Gastroesophageal sphincter (tissue), 4 donors: ENCODE measurements at places on chromosomes 2 and 18. TPM values are rescaled to one million over a fixed set of nuclear protein-coding genes. Genes with fewer than 3 reads are reported as not detected.
A peak's percentile ranks its signal among the peaks of the same experiment; 100 is the strongest.

Gene ABCG5
- total RNA-seq: not detected

Gene ANAPC1
- total RNA-seq: 34.5 TPM

Gene CIDEA
- total RNA-seq: 0.31 TPM

Gene PLEKHH2
- total RNA-seq: 37.4 TPM

Gene ACVR1C
- 0.08 TPM for total RNA-seq

Gene NCKAP5
- 0.57 TPM for total RNA-seq

Gene MAP3K19
- not detected for total RNA-seq

Gene PPP1R1C
- not detected for total RNA-seq

Gene DPP4
- total RNA-seq: 6.7 TPM

Gene ANKRD30B
- not detected for total RNA-seq

Gene DNAJC5G
- total RNA-seq: not detected

GRCh38 chr2:158926478-158926948 lies 41.9 kb upstream of the TANC1 start:
- no peak for ATAC-seq

- ATAC-seq: no peak
Measured at GRCh38 chr18:58761970-58762780, 90.9 kb downstream of the MALT1 start.

GRCh38 chr18:22601481-22601880 lies 183.8 kb upstream of the CTAGE1 start:
- no peak for ATAC-seq

DNA sequence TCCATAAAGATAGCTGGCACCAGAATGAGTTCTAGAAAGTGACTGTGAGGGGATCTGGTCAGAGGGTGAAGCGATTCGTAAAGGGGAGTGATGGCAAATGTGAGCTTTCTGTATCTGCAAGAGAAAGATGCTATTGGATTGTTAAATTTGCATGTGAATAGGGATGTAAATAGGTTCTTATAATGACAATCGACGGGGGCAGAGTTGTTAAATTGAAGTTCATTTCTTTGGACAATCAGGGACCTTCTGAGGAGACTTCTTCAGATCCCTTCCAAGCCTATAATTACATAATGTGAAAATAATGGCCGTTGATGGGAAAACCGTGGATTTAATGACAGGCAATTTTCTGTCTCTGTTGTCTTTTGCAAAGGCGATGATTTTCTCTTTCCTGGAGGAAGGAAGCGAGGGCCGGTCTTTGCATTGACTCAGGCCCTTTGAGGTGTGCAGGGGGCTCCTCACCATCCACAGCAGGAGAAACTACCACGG lies 52.2 kb upstream of the TMEM18 start:
- no peak for ATAC-seq

GRCh38 chr2:42547014-42547413 lies 21.4 kb upstream of the MTA3 start:
- no peak for ATAC-seq

- ATAC-seq: no peak
Measured at GRCh38 chr2:207926989-207927300, 98.4 kb downstream of the PLEKHM3 start.

DNA sequence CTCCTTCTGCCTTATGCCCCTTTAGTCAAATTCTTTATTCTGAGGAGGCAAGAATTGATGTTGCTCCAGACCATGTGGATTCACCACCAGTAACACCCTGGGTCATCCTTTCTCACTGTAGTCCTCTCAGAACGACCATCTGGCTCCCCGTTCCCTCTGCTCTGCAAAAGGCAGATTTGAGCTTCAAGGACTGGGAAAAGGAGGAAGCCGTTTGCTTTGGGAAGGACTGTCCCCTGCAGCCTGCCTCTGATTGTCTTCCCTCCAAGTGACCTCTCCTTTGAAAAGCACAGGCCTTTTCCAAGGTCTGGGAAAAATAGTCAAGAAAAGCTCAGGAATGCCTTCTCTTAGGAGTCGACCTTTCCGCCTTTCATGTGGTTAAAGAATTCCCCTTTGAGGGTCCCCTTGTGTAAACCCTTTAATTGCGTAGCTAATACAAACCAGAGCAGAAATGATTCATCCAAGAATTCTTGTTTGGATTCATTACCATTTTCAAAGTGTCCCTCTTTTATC lies 130.1 kb upstream of the COPS8 start:
- ATAC-seq: no peak

GRCh38 chr2:43486603-43487002 lies 109.2 kb downstream of the THADA start:
- ATAC-seq: peak; percentile 65

DNA sequence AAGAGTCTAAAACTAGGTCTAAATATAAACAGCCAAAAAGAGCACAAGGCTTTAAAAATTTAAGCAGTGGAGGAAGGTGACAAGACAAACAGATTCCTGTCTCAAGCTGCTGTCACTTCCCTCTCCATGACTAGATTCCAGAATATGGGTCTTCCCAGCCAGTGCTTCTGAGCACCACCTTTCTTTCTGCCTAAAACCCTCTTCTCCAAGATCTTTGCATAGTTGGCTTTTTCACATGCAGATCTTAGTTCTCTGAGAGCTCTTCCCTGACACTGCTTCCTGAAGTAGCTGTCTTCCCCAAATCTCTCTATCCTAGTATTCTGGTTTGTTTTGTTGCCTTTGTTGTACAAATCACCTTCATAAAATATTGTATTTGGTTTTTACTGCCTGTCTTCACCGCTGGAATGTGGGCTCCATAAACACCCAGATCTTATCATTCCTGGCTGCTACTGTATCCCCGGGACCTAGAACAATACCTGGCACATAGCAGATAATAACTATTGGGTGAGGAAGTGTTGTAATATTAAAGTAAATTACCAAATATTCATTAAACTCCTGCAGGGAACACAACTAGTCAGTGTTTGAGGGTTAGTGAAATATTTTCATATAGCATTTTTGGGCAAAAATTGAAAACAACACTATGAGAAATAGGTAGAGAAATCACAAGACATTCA lies 150.2 kb downstream of the CCDC85A start:
- ATAC-seq: no peak

DNA sequence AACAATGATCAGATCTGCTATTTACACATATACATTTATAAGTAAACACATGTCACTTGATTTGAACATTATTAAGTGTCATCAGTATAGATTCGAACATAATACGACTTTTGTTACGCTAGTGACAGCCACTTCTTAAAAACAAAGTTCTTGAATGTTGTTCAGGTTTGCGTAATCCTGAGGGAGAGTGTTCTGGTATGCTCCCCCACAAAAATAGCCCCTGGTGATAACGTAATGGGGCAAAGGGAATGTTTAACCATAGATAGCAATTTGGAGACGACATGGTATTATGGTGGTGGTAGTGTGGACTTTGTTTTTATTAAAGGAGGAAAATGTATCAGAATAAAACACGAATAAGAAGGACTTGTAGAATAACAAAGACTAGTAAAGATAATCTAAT lies 90.6 kb downstream of the PLEKHM3 start:
- no peak for ATAC-seq

DNA sequence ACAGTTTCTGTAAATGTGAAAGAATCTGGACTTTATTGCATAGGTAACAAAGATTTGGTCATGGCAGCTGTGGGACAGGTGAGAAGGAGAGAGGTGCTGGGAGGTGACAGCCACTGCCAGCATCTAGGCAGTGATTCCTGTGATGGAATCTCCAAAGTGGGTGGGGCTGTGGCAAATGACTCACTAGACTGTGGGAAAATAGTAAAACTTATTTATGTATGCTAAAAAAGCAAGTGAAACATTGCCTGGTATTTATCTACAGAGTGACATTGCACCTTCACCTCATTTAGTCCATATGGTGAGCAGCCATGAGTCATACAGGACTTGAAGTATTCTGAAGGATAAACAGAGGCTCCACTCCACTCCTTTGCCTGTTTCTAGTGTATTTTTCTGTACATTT lies 145.3 kb upstream of the MEX3C start:
- ATAC-seq: no peak

DNA sequence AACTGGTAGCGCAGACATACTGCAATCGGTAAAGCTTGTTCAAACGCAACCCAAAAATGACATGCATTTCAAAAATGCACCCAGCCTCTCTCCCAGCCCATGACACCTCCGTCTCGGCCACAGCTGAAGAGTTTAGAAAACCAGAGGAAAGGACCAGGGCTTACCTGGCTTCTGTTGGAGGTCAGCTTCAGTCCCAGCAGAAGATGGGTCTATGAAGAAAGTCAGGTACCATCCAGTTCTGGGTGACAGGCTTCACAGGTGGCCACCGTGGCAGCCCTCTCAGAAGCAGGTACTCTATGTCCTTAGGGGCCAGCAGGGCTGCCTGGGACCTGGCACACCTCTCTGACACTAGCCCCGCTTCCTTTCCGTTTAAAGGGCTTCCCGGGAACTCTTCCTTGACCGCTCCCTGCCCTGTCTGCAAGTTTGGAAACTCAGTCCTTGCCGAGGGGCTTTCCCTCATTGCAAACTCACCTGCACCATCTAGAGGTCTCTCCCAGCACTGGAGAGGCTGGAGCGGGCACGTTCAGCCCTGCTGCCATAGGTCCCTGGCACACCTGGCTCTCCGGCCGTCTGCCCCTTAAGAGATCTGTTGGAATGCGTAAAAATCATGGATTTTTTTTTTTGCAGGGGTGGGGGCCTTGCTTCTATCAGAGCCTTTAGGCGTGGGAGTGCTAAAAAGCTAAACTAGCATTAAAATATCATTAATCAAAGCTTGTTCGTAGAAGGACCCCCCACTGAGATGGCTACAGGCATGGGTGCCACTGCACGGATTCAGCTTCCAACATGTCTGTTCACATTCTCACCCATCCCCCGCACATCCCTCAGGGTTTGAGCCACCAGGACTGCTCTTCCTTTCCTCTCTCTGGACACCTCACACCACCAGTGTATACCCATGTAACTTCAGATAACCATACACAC lies at the start of gene EDAR:
TSS of gene EDAR (minus strand) at position 425 of the 918 bp plus-strand sequence. CDS start 58,206 bp downstream, outside the sequence.
- peak; percentile 39 for ATAC-seq

- no peak for ATAC-seq
Measured at GRCh38 chr2:15756011-15756550, 164.4 kb downstream of the DDX1 start.

GRCh38 chr2:105486762-105487141 lies 87.9 kb upstream of the FHL2 start:
- ATAC-seq: no peak

- no peak for ATAC-seq
Measured at GRCh38 chr2:44119878-44120277, 48.8 kb upstream of the PPM1B start.

DNA sequence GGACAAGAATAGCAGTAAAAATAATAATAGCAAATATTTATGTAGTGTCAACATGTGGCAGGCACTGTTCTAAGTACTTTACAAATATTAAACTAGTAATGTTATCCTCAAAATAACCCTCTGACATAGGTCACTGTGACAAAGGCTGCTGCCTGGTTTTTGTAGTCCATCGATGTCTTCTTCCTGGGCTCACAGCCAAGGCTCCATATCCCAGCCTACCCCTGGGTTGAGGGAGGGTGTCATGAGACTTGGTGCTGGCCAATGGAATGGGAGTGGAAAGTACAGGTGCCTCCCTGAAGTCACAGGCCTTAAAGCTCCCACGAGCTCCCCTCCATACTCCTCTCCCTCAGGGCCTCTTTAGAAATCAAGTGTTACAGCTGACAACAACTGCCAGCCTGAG lies 159.3 kb downstream of the CYRIA start:
- ATAC-seq: no peak

DNA sequence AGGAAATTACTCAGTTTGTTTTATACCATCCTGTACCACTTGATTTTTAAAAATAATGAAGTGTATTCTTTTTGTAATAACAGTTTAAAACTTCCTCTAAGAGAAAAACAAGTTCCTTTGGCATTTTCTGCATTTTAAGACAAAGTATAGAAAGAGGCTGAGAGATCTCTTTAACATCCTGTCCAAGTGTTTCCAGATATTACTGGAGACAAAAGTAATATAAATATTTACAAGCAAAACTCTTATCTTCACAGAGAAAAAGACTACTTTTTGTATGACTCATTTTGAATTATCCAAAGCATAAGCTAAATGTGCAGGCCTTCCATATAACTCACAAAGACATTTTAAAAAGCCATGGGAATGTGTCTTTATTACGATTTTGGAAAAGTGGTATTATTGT lies 221.1 kb downstream of the RDH14 start:
- ATAC-seq: no peak

- ATAC-seq: no peak
Measured at GRCh38 chr18:37764541-37765288, 199.1 kb upstream of the CELF4 start.

DNA sequence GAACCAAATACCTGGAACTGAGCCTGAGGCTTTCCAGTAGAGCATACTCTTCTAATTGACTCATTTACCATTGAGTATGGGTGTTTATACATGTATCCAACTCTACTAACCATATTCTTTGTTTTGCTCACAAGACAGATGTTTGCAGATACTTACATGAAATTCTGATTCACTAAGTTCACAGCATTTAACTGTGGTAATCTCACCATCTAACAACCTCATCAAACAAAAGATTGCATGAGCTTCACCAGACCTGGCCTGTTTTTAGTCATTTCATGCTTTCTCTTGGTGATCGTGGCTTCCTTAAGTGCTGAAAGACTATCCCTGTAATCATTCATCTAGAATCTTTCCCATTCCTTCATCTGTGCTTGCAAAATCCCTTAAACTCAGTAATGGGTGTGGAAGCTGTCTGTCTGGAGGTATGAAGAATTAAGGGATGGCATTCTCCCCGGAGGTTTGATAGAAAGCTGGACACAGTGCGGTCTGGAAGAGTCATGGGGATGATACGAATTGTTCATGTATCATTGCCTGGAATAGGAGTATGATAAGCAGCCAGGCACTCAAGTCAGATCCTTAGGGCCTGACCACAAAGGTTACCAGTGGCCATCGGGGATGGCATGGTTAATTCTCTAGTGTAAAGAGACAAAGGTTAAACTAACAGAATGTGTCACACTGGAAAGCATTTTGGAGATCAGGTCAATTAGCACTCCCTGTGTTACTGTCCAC lies 42.0 kb upstream of the IL1R1 start:
- no peak for ATAC-seq

DNA sequence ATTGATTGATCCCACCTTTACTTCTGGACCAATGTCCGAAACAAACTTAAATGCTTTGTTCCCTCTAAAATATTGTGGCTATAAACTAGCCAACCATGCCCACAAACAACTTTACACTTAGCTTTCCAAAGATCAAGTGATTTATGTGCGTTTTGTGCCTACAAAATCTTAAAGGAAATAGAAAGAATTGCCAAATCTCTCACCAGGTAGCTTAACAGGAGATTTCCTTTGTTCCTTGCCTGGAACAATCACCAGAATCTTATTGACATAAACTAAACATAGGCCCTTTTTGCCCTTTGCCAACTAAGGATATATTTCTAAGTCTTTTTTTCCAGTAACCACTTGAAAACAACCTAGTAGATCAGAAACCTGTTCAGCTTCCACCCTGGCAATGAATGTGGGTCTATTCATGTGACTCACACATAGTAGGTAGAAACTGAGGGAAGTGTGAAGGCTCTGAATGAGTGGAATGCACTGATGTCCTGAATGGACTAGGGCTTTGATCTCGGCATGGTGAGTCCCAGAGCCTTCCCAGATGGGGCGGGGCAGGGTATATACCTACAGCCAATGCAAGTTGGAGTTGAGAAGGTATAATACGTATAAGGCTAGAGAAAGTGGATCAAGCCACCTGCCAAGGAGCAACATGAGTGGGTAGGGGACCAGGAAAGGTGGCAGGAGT lies 94.6 kb upstream of the PPP1CB start:
- no peak for ATAC-seq
